ENCODE measurements at places on chromosomes 16 and 17. TPM values are rescaled to one million over a fixed set of nuclear protein-coding genes. Genes with fewer than 3 reads are reported as not detected.

MMP15 gene
- 15.6 TPM for total RNA-seq

CIBAR2 gene
- total RNA-seq, result not detected

KCTD19 gene
- 0.16 TPM for total RNA-seq

TMEM235 gene
- not detected for total RNA-seq

ALDH3A1 gene
- not detected for total RNA-seq

PCTP gene
- 3.9 TPM for total RNA-seq

ATF7IP2 gene
- 14.2 TPM for total RNA-seq

FAM171A2 gene
- 0.28 TPM for total RNA-seq

RPL27 gene
- 594 TPM for total RNA-seq

DNAAF1 gene
- 0.46 TPM for total RNA-seq

CTRB2 gene
- 57,899 TPM for total RNA-seq

SLFN12 gene
- total RNA-seq, result 1.6 TPM

C16orf89 gene
- not detected for total RNA-seq

PRSS21 gene
- total RNA-seq, result 2.7 TPM

PRSS33 gene
- not detected for total RNA-seq

OSGIN1 gene
- 4.5 TPM for total RNA-seq

NPIPA2 gene
- total RNA-seq, result 2.2 TPM

RDM1 gene
- not detected for total RNA-seq

PEX12 gene
- total RNA-seq, result 2.3 TPM

TMEM238L gene
- total RNA-seq, result not detected

TVP23B gene
- total RNA-seq, result 17.7 TPM

DPEP2NB gene
- not detected for total RNA-seq

MT1H gene
- total RNA-seq, result 27.3 TPM

KRTAP4-3 gene
- total RNA-seq, result not detected

KIF2B gene
- total RNA-seq, result not detected

ZNF785 gene
- total RNA-seq, result 8.1 TPM

LPCAT2 gene
- 6.0 TPM for total RNA-seq

CACNG1 gene
- total RNA-seq, result not detected

ADAMTS18 gene
- total RNA-seq, result 0.21 TPM

IL17C gene
- total RNA-seq, result not detected

PPY gene
- 42.0 TPM for total RNA-seq

KRT36 gene
- not detected for total RNA-seq
